ENCODE measurements at places on chromosomes 6 and 20. TPM values are rescaled to one million over a fixed set of nuclear protein-coding genes. Genes with fewer than 3 reads are reported as not detected.
A peak's percentile ranks its signal among the peaks of the same experiment; 100 is the strongest.

The PPP1R3G gene
- 0.24 TPM for total RNA-seq

The CRISP2 gene
- total RNA-seq = not detected

The SEMG1 gene
- not detected for total RNA-seq

DNA sequence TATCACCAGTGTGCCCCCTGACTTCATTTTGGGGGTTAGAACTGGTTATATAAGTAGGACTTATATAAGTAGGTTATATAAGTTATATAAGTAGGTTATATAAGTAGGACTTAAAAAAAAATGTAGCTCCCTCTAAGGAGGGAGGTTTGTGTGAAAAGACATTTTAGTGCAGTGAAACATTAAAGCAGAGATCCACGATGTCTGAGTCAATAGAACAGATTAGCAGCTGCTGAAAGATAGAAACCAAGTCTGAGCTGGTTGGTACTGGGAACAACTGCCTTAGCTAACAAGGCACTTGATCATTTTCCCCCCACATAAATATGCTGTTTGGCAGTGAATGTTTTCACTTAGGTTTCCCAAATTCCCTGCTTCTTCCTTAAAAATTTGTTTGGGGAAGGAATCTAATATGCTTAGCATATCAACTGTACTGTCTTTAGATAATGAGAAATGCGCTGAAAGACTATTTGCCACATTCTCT lies 2.1 kb upstream of the RPS12 start:
- peak overlapping the region; percentile 100 for H3K4me3 ChIP-seq
- H3K27me3 ChIP-seq = no peaks in the 10 kb centered on the region
- no peak for DNase-seq
- peak overlapping the region; percentile 65 for H3K27ac ChIP-seq
- H3K4me1 ChIP-seq = peaks cover 25% of the 10 kb centered on the region
- peaks cover 16% of the 10 kb centered on the region for H3K36me3 ChIP-seq

DNA sequence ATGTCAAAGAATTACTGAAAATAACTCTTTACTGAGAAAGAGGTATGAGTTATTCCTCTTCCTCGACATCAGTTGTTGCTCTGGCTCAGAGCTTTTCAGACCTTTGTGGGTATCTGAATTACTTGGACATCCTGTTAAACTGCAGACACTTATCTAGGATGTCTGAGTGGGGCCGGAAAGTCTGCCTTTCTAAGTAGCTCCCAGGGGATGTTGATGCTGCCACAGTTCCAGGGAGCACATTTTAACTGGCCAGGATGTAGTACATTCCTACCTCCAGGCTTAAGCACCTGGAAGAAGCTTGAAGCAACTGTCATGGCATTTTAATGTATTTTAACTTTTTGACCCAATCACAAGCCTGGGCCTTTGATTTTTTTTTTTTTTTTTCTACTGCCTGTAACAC lies 265.8 kb upstream of the PLCB4 start:
- DNase-seq = no peak
- H3K36me3 ChIP-seq = no peaks in the 10 kb centered on the region
- no peaks in the 10 kb centered on the region for H3K4me1 ChIP-seq
- no peak overlapping the region for H3K27ac ChIP-seq

DNA sequence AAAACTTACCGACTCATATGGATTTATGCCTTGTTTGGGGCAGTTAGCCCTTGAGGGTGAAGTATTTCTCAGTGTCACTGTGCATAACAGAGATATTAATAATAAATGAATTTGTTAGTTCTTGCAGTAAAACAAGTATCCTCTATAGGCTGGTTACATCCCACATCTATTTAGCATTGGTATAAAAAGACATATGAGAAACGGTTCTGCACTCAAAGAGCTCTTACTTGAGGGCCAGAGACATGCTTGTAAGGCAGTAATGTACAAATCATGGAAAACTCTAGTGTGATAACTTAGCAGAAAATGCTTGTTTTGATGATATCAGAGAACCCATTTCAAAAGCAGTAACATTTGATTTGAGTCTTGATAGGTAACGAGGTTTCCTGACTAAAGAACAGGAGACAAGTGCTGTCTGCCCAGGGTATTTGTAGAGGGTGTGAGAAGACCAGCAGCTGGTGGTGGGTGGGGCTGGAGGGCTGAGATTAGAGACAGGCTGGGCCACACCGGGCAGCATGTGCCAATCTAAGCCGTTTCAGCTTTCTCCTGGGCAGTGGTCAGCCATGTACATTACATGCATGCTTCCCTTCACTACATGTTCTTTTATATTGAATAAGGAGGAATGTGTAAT lies 46.3 kb downstream of the TULP4 start:
- H3K27ac ChIP-seq = no peak overlapping the region
- H3K4me1 ChIP-seq = no peaks in the 10 kb centered on the region
- H3K4me3 ChIP-seq = no peak overlapping the region
- H3K36me3 ChIP-seq = no peaks in the 10 kb centered on the region
- H3K27me3 ChIP-seq = no peaks in the 10 kb centered on the region

DNA sequence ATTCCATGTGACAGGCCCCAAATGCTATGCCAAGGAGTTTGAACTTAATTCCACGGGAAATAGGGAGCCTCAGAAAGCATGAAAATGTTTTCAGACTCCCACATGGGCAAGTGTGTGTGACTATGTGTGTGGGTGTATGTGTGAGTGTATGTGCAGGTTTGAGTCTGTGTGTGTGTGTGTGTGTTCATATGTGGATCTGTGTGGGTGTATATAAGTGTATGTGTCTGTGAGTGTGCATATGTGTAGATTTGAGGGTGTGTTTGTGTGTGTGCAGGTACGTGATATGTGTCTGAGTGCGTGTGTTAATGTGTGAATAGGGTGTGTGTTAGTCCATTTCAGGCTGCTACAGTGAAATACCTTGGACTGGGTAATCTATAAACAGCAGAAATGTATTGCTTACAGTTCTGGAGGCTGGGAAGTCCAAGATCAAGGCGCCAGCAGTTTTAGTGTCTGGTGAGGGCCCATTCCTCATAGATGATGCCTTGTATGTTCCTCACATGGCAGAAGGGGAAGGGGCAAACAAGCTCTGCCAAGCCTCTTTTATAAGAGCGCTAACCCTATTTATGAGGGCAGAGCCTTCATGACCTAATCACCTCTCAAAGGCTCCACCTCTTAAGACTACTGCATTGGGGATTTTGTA lies 181.1 kb upstream of the TAB2 start:
- H3K27me3 ChIP-seq = no peaks in the 10 kb centered on the region
- peaks cover 9% of the 10 kb centered on the region for H3K4me1 ChIP-seq
- H3K4me3 ChIP-seq = no peak overlapping the region
- DNase-seq = no peak
- no peaks in the 10 kb centered on the region for H3K36me3 ChIP-seq

- H3K27me3 ChIP-seq = no peaks in the 10 kb centered on the region
- peaks cover 14% of the 10 kb centered on the region for H3K4me1 ChIP-seq
- H3K27ac ChIP-seq = peak overlapping the region; percentile 49
- DNase-seq = peak; percentile 66
- no peaks in the 10 kb centered on the region for H3K36me3 ChIP-seq
Observed at GRCh38 chr6:14876778-14877613, 368.9 kb upstream of the JARID2 start.

DNA sequence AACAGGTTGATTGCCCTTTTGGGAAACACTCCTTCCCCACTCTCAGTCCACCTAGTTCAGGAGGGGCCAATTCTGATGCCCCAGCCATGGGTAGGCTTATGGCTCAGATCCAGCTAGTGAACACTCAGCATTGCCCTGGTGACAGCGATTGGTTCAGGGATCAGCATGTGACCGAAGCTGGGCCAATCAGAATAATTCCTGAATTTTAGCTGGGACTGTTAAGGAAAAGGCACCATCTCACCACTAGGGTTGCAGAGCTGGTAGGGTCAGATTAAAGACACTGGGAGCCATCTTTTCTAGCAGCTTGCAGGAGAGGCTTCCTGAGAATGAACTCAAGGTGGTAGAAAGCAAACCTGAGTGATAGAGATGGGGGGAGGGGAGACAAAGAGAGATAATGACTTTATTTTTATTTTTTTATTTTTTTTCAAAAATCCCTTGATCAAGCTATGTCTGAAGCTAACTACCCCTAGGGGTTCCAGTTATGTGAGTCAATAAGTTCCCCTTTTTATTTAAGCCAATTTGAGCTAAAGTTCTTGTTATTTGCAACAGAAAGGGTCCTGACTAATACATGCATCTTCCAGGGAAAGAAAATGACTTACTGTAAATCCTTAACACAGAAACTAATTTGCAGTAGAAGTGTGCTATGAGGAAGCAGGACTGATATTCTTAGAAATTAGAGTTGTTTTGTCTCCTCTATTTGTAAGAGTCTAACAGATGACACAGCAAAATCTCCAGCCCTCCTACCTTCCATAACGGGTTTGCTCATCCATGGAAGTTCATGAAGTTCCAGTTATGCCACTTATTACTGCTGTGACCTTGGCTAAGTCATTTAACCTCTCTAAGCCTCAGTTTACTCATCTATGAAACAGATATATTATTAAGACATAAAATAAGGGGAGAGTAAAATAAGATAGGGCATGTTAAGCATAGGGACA lies 44.7 kb downstream of the EYA2 start:
- no peak for DNase-seq
- no peaks in the 10 kb centered on the region for H3K36me3 ChIP-seq
- no peaks in the 10 kb centered on the region for H3K27me3 ChIP-seq

- H3K36me3 ChIP-seq = no peaks in the 10 kb centered on the region
- no peaks in the 10 kb centered on the region for H3K4me1 ChIP-seq
- H3K27me3 ChIP-seq = no peaks in the 10 kb centered on the region
- H3K27ac ChIP-seq = no peak overlapping the region
Observed at GRCh38 chr6:84309336-84309735, 81.9 kb upstream of the CEP162 start.

GRCh38 chr6:37550191-37550831 lies 50.6 kb upstream of the CCDC167 start:
- no peak overlapping the region for H3K4me3 ChIP-seq
- no peaks in the 10 kb centered on the region for H3K36me3 ChIP-seq
- peaks cover 91% of the 10 kb centered on the region for H3K4me1 ChIP-seq
- H3K27ac ChIP-seq = peak overlapping the region; percentile 45

The CCM2L gene
- not detected for total RNA-seq

DNA sequence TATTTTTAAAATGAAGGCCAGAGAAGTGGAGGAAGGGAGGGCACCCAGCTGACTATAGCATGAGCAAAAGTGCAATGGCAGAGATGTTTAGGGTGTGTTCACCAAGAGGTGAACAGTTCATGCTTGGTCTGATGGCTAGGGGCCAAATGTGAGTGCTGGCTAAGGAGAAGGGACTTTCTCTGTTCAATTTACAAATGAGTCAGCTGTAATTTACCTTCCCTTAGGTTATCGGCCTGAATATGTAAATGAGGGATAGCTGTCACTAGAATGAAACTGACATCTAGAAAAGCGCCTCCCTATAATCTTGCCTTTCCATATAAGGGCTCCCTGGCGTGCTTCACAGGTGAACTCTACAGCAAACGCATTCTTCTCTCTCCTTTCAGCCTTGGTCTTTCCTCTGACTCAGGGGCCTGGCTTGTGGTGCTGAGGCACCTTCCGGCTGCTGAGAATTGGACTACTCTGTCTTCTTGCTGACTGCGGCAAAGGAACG lies 114.7 kb upstream of the BACH2 start:
- no peak overlapping the region for H3K4me3 ChIP-seq
- H3K4me1 ChIP-seq = peaks cover 11% of the 10 kb centered on the region
- H3K36me3 ChIP-seq = no peaks in the 10 kb centered on the region

DNA sequence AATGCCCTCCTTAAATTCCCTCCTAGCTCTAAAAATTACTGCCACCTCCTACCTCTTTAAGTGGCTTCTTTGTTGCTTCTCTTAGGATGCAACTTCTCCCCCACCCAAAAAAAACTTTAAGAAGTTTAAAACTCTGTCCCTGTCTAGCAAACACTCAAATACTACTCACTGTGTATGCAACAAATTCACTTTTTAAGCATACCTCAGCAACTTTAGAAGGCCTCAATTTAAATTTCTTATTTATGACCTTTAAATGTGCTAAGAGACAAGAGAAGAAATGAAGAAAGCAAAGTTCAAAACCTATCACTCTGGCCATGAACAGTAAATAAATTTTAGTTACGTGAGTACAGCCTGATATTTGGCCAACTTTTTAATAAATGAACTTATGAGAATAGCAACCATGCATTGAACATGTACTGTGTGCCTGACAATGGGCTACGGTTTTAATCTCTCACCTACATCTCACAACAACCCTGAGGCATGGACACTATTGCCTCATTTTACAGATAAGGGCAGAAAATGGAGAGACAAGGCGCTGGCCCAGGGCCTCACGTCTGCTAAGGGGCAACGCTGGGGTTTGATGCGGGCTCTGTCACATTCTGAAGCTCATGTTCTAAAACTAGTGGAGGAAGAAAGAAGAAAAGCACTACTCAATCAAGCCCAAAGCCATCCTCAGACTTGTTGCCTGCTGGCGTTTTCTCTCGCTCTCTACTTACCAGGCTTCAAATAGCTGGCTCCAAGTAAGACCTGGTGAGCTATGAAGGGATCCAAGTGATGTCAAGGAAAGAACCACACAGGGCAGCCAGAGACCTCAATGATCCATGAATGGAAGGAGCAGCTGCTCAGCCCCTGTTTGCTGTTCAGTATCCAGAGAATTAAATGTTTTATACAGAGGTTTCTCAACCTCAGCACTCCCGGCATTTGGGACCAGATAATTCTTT lies 99.8 kb downstream of the TBC1D7 start:
- H3K4me1 ChIP-seq = peaks cover 23% of the 10 kb centered on the region
- H3K36me3 ChIP-seq = no peaks in the 10 kb centered on the region
- no peaks in the 10 kb centered on the region for H3K27me3 ChIP-seq
- no peak overlapping the region for H3K27ac ChIP-seq

DNA sequence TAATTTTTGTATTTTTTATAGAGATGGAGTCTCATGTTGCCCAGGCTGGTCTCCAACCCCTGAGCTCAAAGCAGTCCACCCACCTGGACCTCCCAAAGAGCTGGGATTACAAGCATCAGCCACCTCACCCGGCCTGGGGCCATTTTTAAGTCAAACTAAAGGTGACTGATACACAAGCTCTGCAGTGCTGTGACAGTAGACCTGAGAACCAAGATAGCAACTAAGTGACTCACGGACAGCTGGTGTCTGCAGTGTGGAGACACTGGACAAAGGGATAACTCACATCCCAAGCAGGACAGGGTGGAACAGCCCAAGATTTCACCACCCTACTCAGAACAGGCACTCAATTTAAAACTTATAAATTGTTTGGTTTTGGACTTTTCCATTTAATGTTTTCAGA lies 402.5 kb downstream of the CD83 start:
- no peaks in the 10 kb centered on the region for H3K27me3 ChIP-seq
- no peak for DNase-seq

The MATN4 gene
- not detected for total RNA-seq

GRCh38 chr6:161498359-161498758 lies 224.5 kb upstream of the AGPAT4 start:
- H3K36me3 ChIP-seq = no peaks in the 10 kb centered on the region
- H3K27ac ChIP-seq = no peak overlapping the region
- no peaks in the 10 kb centered on the region for H3K27me3 ChIP-seq
- H3K4me3 ChIP-seq = no peak overlapping the region
- no peaks in the 10 kb centered on the region for H3K4me1 ChIP-seq

GRCh38 chr6:17842934-17843821 lies 136.5 kb upstream of the NUP153 start:
- H3K4me1 ChIP-seq = no peaks in the 10 kb centered on the region
- H3K27me3 ChIP-seq = no peaks in the 10 kb centered on the region
- H3K36me3 ChIP-seq = peaks cover 1% of the 10 kb centered on the region
- no peak overlapping the region for H3K4me3 ChIP-seq
- DNase-seq = no peak

The TREML2 gene
- total RNA-seq = 9.6 TPM

Data from B cell (primary cell).